ENCODE measurements at places on chromosomes 1 and 21. TPM values are rescaled to one million over a fixed set of nuclear protein-coding genes. Genes with fewer than 3 reads are reported as not detected.

DNA sequence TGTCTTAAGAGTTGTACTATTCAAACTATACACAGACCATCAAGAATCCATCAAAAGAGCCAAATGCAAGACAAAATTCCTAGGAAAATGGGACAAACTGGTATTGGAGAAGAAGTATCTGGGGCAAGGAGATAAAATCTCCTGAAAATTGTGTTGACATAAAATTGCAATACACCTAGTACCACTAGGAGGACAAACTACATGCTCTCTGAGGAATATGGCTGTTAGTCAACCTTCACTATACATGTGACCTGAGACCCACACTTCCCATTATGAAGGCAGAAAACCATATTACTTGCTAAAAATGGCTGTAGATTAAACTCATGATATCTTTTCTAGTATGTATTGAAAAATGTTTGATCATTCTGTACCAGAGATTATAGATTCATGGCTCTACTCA is 30.0 kb downstream of the IRF2BP2 start:
- DNase-seq, result peak; percentile 55

DNA sequence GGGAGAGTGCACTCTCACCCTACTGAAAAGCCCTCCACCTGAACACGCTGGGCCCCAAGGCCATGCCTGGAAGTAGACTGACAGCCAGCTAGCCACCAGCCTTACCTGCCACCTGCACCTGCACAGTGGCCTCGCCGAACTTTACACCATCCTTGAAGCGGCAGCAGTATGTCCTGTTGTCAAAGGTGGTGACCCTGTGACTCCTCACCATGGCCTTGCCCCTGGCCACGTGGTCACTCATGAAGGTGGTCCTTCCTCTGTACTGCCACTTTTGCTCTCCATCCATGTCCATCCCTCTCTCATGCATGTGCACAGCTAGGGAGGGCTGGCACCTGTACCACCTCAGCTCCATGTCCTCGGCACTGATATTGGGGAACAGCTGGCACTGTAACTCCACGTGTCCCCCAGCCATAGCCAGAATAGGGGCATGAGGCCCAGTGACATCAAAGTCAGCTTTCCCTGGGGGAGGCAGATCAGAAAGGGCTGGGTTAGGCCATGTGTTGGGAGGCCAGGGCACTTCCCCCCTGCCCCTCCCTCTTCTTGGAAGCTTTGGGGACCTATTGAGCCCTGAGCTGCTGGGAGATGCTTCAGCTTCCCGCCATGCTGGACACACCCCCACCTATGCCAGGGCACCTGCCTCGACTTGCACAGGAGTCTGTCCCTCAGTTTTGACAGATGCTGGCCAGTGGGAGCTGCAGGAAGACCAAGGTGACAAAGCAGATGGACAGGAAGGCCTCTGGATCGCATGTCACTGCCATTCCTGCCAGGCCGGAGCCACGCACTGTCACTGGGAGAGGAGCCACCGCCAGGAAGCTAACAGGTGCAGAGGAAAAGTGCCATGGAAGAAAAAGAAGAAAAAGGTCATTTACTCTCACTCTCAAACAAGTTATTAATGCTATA is 24.6 kb downstream of the RNF187 start:
- no peak for DNase-seq

- DNase-seq, result no peak
Measured at GRCh38 chr21:46035809-46036695, 54.5 kb downstream of the COL6A1 start.

DNA sequence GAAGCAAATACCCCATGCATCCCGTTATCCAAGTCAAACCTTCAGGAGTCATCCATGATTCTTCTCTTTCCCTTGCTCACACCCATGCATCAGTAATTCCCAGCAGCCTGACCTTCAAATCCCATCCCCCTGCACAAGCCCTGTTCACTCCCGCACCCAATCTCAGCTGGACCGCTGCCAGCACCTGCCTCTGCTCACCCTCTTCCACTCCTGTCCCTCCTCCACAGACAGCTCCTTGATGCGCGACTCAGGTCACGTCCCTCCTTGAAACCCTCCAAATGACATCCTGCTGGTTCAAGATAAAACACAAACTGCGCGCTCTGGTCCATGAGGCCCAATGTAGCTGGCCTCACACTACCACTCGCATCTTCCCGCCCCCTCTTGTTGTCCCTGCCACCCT is 43.4 kb upstream of the MPZL1 start:
- DNase-seq, result no peak

DNA sequence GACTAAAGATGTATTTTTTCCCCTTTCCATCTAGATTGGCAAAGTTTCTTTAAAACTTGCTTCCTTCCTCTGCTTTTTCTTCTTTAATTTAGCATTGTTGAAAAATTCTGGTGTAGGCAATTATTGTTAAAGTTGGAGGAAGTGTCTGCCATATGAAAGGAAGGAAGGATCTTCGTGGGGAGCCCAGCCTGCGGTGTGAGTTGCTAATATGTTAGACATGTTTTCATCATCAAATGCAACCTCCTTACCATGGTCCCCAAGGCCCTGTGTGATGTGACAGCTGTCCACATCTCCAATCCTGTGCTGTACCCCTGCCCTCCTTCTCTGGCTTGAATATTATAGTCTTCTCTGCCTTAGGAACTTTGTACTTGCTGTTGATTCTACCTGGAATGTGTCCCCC is 81.0 kb upstream of the ZBTB18 start:
- no peak for DNase-seq

SCAF4 gene
- total RNA-seq, result 5.0 TPM

NUP210L gene
- total RNA-seq, result under 0.01 TPM

DPM3 gene
- 37.4 TPM for total RNA-seq

NBPF1 gene
- 30.1 TPM for total RNA-seq

C8B gene
- not detected for total RNA-seq

Measured in bronchial epithelial cell (primary cell).